ENCODE measurements at places on chromosomes 1 and 21.

- no peak for DNase-seq
Measured at GRCh38 chr1:213409971-213410370, 358.9 kb downstream of the RPS6KC1 start.

DNA sequence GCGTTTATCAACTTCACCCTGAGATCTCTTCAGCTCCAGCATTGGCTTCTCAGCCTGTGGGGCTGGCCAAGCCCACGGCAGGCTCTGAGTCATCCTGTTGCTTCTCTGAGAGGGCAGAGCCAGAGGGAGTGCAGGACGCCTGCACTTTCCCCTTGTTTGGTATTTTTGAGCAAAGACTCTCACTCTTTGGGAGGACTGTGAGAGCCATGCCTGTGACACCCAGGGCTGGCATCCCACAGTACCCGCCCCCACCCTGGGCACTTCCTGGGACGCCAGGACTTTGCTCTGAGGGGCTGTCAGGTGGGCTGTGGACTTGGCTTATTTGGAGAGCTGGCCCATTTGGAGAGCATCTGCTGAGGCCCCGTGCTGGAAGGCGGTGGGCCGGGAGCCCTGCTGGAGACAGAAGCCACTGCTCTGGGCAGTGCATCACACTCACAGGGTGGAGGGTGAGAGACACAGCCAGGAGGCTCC is 37.4 kb downstream of the VANGL1 start:
- DNase-seq = no peak

GRCh38 chr1:155166051-155166470 is 7.0 kb downstream of the KRTCAP2 start:
- DNase-seq = no peak

- no peak for DNase-seq
Measured at GRCh38 chr1:61670016-61670415, 54.9 kb downstream of the TM2D1 start.

DNA sequence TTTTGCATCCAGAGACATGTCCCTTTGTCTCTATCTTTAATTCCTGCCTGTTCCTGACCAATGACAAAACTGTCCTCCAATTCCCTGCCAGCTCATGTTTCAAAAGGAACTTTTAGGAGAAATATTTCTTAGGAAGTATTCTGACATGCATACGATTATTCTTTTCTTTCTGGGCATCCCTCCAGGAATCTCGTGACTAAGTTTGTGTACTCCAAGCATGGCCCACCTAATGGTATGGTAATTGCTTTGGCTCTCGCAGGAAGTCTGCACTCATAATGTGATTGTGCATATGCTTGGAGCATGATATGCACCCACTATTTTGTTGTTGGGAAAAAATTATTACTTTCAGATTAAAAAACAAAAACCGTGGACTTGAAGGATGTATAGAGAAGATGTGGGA is 256.4 kb downstream of the PRDM2 start:
- DNase-seq = no peak

GRCh38 chr1:151002051-151002450 is 4.7 kb downstream of the MINDY1 start:
- DNase-seq = no peak

DNA sequence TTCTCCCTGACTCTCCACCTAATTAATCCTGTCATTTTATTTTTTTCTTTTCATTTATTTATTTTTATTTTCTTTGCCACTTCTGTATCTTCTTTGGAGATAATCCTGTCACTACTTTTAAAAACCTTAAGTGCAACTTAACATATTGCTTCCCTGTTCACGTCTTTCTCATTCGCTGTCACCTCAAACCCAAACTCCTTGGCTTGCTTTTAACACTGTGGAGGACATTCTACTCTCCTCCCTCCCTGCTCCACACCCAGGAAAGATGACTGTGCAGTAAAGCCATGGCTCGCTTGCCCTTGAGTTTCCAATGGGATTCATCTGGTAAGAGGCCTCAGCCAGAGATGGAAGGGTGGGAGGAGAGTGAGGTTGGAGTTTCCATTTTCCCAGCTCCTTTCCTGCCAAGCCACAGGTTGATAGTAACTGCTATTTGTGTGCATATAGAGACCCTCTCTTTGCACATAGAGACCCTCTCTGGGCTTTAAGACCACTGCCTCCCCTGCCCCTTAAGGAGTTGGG is 6.4 kb upstream of the BRWD1 start:
- DNase-seq = no peak

- no peak for DNase-seq
Measured at GRCh38 chr1:53381790-53382401, 54.0 kb upstream of the LRP8 start.

GRCh38 chr1:235122348-235122747 is 6.3 kb downstream of the TOMM20 start:
- no peak for DNase-seq

DNA sequence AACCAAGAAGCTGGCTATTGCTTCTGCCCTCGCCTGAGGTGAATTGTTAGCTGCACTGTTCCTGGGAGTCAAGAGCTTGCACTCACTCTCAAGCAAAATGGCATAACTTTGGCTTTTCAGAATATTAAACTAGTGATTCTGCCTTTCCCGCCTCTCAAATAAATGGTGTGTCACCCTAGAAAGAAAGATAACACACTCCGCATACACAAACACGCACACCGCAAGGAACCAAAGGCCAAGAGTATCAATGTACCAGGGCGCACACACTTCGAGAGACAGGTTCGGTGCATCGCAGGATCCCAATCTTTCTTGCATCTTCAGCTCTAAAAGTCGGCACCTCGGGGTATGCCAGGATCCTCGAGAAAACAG is 470 bp upstream of the RTCA start:
- peak; percentile 15 for DNase-seq

All from smooth muscle cell of the brain vasculature (primary cell).